ENCODE measurements at places on chromosomes 6 and 20. TPM values are rescaled to one million over a fixed set of nuclear protein-coding genes. Genes with fewer than 3 reads are reported as not detected.

Gene ASIP
- not detected for total RNA-seq

Gene TGM3
- total RNA-seq, result not detected

Gene SMOC2
- total RNA-seq, result not detected

Gene TAGAP
- not detected for total RNA-seq

Gene LINC00237
- total RNA-seq, result not detected

Gene KIF16B
- 10.0 TPM for total RNA-seq

Gene VARS1
- 32.2 TPM for total RNA-seq

DNA sequence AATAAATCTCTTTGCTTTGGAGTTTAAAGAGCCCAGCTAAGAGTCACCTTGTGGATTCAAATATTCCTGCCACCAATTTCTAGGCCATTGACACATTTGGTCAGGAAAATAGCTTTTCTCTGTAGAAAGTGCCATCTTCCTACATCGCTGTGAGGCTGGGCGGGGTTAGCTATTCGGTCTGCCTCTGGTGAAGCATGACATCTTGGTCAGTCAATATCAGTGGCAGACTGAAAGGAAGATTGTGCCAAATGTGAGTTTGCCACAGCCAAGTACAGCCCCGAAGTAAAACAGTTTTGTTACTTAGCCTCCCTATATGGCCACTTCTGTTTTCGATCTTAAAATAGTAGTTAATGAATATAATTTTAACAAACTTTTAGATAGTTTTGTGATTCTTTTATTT, 65.5 kb upstream of the FABP7 start:
- DNase-seq, result no peak
- H3K27me3 ChIP-seq, result no peaks in the 10 kb centered on the region
- H3K36me3 ChIP-seq, result no peaks in the 10 kb centered on the region
- H3K4me3 ChIP-seq, result no peak overlapping the region
- no peak overlapping the region for H3K27ac ChIP-seq

GRCh38 chr6:41548098-41548840, 2.1 kb downstream of the FOXP4 start:
- no peak for DNase-seq
- H3K36me3 ChIP-seq, result peaks cover 8% of the 10 kb centered on the region
- peak overlapping the region; percentile 93 for H3K4me3 ChIP-seq
- H3K27me3 ChIP-seq, result peaks cover 6% of the 10 kb centered on the region
- no peak overlapping the region for H3K27ac ChIP-seq

- H3K27me3 ChIP-seq, result no peaks in the 10 kb centered on the region
- no peak overlapping the region for H3K27ac ChIP-seq
- H3K4me1 ChIP-seq, result no peaks in the 10 kb centered on the region
Observed at GRCh38 chr6:47579040-47579439, 101.5 kb downstream of the CD2AP start.

- H3K27ac ChIP-seq, result no peak overlapping the region
- no peak overlapping the region for H3K4me3 ChIP-seq
- H3K27me3 ChIP-seq, result peaks cover 11% of the 10 kb centered on the region
Observed at GRCh38 chr20:2761885-2762284, 38.5 kb downstream of the CPXM1 start.

GRCh38 chr20:50572938-50573777, 63.0 kb downstream of the PTPN1 start:
- H3K4me3 ChIP-seq, result no peak overlapping the region
- DNase-seq, result peak; percentile 81
- peaks cover 53% of the 10 kb centered on the region for H3K36me3 ChIP-seq
- no peaks in the 10 kb centered on the region for H3K27me3 ChIP-seq
- H3K27ac ChIP-seq, result peak overlapping the region; percentile 45

DNA sequence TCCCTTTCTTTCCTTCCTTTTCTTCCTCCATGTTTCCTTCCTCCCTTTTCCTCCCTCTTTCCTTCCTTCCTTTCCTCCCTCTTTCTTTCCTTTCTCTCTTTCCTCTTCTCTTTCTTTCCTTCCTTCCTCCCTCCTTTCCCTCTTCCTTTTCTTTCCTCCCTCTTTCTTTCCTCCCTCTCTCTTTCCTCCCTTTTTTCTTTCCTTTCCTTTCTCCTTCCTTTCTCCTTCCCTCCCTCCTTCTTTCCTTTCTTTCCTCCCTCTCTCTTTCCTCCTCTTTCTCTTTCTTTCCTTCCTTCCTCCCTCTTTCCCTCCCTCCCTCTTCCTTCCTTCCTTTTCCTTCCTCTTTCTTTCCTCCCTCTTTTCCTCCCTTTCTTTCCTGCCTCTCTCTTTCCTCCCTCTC, 86.3 kb upstream of the FERMT1 start:
- no peak overlapping the region for H3K4me3 ChIP-seq
- no peaks in the 10 kb centered on the region for H3K27me3 ChIP-seq
- no peak overlapping the region for H3K27ac ChIP-seq
- DNase-seq, result no peak
- H3K36me3 ChIP-seq, result no peaks in the 10 kb centered on the region

GRCh38 chr20:23214903-23215302, 128.8 kb upstream of the CD93 start:
- no peak overlapping the region for H3K27ac ChIP-seq
- peak; percentile 55 for DNase-seq
- peaks cover 25% of the 10 kb centered on the region for H3K27me3 ChIP-seq
- no peaks in the 10 kb centered on the region for H3K4me1 ChIP-seq
- no peaks in the 10 kb centered on the region for H3K36me3 ChIP-seq

- H3K27me3 ChIP-seq, result no peaks in the 10 kb centered on the region
- no peak for DNase-seq
- H3K4me1 ChIP-seq, result no peaks in the 10 kb centered on the region
- no peaks in the 10 kb centered on the region for H3K36me3 ChIP-seq
Observed at GRCh38 chr6:68087399-68088133, 547.5 kb upstream of the ADGRB3 start.

DNA sequence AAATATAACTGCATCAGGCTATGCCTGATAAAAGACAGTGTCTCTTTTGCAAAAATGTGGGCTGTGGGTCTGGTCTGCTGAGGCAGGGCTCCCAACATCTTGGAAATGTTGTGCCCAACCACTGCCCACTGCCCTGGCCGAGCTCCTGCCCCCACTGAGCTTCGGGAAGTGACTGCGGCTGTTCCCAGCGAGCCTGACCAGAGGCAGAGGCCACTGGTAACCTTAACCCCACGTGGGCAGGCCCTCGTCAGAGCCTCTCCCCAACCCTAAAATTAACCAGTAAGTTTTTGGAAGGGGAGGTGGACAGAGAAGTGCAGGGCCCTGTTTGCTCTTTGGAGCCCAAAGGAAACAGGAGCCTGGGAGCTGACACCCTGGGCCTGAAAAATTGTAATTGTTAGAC, 225.9 kb downstream of the MAFB start:
- no peaks in the 10 kb centered on the region for H3K36me3 ChIP-seq
- no peaks in the 10 kb centered on the region for H3K27me3 ChIP-seq
- H3K4me1 ChIP-seq, result no peaks in the 10 kb centered on the region
- H3K4me3 ChIP-seq, result no peak overlapping the region
- no peak overlapping the region for H3K27ac ChIP-seq

- H3K36me3 ChIP-seq, result no peaks in the 10 kb centered on the region
- no peak overlapping the region for H3K27ac ChIP-seq
- DNase-seq, result no peak
- H3K27me3 ChIP-seq, result 0 out of 2 replicates have a peak, but pooled peaks cover 2% of the 10 kb centered on the region
- no peak overlapping the region for H3K4me3 ChIP-seq
Observed at GRCh38 chr20:11734431-11734830, 183.3 kb upstream of the BTBD3 start.

DNA sequence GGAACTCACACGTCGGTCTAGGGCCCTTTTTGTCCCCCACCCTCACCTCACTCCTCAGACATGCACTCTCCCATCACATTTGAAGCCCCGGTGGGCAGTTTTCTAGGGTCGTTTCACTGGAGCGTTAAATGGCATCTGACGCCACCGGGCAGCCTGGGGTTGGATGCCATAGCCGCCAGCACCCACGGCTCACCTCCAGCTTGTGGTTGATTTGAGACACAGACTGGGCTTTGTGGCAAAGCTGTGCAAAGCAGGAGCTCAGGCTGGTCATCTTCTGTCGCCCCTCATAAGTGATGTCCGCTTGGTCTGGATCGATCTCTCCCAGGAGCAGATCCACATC, 530 bp downstream of the GOPC start:
- DNase-seq, result no peak
- no peaks in the 10 kb centered on the region for H3K27me3 ChIP-seq
- peak overlapping the region; percentile 90 for H3K4me3 ChIP-seq
- H3K4me1 ChIP-seq, result 0 out of 2 replicates have a peak, but pooled peaks cover 2% of the 10 kb centered on the region
- H3K27ac ChIP-seq, result peak overlapping the region; percentile 86

DNA sequence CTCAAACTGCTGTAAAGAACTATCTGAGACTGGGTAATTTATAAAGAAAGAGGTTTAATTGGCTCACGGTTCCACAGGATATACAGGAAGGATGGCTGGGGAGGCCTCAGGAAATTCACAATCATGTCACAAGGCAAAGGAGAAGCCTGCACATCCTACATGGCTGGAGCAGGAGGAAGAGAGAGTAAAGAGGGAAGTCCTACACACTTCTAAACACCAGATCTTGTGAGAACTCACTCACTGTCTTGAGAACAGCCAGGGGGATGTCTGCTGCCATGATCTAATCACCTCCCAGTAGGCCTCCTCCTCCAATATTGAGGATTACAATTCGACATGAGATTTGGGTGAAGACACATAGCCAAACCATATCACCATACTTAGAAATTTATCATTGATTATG, 1307.0 kb upstream of the GJE1 start:
- H3K36me3 ChIP-seq, result no peaks in the 10 kb centered on the region
- no peak overlapping the region for H3K27ac ChIP-seq
- H3K4me1 ChIP-seq, result peaks cover 2% of the 10 kb centered on the region
- no peaks in the 10 kb centered on the region for H3K27me3 ChIP-seq
- no peak for DNase-seq

DNA sequence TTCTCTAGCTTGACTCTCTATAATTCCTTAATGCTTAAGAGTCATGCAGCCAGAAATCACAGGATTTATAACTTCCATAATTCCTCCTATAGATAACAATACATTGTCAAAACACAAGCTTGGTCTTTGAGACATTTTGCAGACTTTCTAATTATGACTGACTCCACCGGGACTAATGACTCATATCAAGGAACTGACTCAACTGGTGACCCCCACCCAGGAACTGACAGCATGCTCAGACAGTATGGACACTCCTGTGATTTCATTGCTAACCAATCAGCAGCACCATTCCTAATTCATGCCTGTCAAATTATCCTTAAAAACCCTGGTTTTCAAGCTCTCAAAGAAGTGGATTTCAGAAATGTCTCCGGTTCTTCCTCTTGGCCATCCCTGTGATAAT, 670.5 kb upstream of the IMPG1 start:
- H3K27me3 ChIP-seq, result no peaks in the 10 kb centered on the region
- no peak for DNase-seq
- H3K36me3 ChIP-seq, result no peaks in the 10 kb centered on the region
- H3K4me3 ChIP-seq, result no peak overlapping the region
- no peak overlapping the region for H3K27ac ChIP-seq
- no peaks in the 10 kb centered on the region for H3K4me1 ChIP-seq

- H3K4me3 ChIP-seq, result no peak overlapping the region
- DNase-seq, result no peak
- no peaks in the 10 kb centered on the region for H3K4me1 ChIP-seq
- peaks cover 2% of the 10 kb centered on the region for H3K27me3 ChIP-seq
- no peak overlapping the region for H3K27ac ChIP-seq
Observed at GRCh38 chr20:52470561-52470960, 279.0 kb upstream of the ZFP64 start.

DNA sequence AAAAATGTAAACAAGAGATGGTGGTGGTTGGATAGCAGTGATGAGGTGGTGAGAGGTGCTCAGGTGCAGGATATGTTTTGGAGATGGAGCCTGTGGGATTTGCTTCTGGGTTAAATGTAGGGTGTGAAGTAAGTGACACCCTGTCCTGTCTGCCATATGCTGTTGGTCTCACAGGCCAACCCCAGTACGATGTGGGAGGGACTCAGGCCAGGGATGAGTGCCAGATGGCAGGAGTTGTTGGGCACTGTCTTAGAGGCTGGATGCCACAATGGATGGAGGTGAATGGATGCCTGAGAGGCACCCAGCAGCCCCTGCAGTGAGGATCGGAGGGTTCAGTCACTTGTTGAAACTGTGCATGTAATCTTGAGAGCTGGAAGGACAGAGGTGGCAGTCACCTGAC, 259.3 kb downstream of the NRN1 start:
- DNase-seq, result no peak
- H3K27ac ChIP-seq, result no peak overlapping the region
- no peak overlapping the region for H3K4me3 ChIP-seq
- no peaks in the 10 kb centered on the region for H3K36me3 ChIP-seq

DNA sequence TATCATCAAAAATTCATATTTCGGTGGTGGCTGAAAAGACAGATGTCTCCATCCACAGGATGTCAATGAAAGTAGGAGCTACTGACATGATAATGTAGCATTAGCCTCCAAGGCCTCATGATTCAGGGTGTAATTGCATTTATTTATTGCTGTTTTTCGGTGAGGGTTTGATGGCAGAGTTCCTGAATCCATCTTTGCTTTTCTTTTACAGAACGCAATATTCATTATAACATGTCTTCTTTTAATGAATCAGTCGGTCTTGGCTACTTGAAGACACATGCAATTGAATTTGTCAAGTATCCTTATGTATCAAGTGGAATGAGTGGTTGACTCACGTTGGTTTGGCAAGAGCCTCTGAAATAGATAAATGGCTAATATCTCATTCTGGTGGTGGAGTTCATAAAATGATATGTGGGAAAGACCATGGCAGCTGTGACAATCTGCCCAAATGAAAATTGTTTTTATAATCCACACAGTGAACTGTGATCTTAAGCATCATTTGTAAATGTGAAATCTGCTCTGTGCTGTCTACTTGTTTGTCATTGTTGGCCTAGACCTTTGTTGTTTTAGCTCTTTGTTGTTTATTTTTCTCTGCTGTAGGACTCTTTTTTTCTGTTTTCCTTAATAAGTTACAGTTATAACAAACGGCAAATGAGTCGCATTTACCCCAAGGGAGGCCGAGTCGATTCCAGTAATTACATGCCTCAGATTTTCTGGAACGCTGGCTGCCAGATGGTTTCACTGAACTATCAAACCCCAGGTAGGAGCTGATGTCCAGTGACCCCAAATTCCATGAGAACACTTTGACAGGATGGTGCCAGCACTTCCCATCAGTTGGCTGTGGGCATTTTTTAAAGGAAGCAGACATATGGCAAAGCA, 105.7 kb upstream of the LAMP5 start:
- H3K36me3 ChIP-seq, result peaks cover 6% of the 10 kb centered on the region
- H3K4me3 ChIP-seq, result no peak overlapping the region
- peaks cover 8% of the 10 kb centered on the region for H3K4me1 ChIP-seq
- H3K27ac ChIP-seq, result peak overlapping the region; percentile 32

- H3K36me3 ChIP-seq, result no peaks in the 10 kb centered on the region
- H3K4me1 ChIP-seq, result peaks cover 9% of the 10 kb centered on the region
- no peaks in the 10 kb centered on the region for H3K27me3 ChIP-seq
- H3K4me3 ChIP-seq, result no peak overlapping the region
- H3K27ac ChIP-seq, result no peak overlapping the region
Observed at GRCh38 chr6:166630462-166630861, 3.4 kb upstream of the RPS6KA2 start.

DNA sequence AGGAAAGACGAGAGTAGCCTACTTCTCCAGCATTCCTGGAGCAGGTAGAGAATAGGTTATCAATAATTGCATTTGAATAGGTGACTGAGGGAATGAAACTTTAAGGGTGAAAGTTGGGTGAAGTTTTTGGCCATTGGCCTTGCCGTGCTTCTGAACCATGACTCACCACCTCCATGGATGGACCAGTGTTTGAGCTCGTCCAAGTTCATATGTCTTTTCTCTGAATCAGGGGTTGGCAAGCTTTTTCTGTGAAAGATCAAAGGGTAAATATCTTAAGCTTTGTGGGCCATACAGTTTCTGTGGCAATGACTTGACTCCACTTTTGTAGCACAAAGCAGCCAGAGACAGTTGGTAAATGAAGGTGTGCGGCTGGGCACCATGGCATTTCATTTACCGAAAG, 31.8 kb downstream of the SNRNP48 start:
- H3K36me3 ChIP-seq, result no peaks in the 10 kb centered on the region
- peak; percentile 35 for DNase-seq
- H3K4me1 ChIP-seq, result no peaks in the 10 kb centered on the region
- H3K27me3 ChIP-seq, result peaks cover 1% of the 10 kb centered on the region
- H3K27ac ChIP-seq, result no peak overlapping the region
- no peak overlapping the region for H3K4me3 ChIP-seq

All from IMR-90 (cell line).